GM04503 (cell line): ENCODE measurements at places on chromosomes 5 and 9.

GRCh38 chr5:83921666-83922193 is 201.1 kb upstream of the HAPLN1 start:
- no peak for DNase-seq

- no peak for DNase-seq
Measured at GRCh38 chr5:51678330-51678729, 295.1 kb downstream of the ISL1 start.

DNA sequence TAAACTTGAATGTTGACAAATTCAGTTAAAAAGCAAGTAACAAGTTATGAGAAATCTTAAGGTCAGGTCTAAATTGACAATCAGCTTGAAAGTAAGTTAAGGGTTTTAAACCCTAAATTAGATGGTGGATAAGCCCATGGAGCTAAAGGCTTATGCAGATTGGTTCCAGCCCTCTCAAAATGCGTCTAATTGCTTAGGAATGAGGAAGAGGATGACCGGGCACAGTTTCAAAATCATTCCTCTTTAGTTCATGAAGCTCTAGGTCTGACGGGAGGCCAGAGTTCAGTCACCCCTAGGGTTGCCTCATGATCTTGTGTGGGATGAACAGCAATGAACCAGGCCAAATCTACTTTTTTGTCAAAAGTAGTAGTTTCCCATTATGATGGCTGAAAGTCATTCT is 75.4 kb downstream of the SLC38A9 start:
- no peak for DNase-seq

GRCh38 chr5:179620293-179620692 is 3.2 kb downstream of the HNRNPH1 start:
- DNase-seq: no peak

DNA sequence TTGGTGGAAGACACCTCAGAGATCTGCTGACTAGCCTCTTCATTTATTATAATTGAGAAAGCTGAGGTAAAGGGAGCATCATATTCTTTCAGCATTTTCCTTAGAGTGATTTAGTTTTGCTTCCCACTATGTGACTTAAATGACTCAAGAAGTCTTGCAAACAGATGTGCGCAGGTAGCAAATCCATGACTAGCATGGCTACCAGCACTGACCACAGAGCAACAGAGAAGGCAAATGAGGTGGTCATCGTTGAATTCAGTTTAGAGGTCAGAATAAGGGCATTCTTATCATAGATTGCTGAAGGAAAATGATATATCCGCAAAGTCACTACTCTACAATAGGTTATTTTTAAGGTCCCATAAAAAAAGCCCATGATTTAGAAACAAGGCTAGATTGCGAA is 162.2 kb downstream of the PIK3R1 start:
- no peak for DNase-seq

GRCh38 chr9:71355884-71356283 is 234.5 kb upstream of the TRPM3 start:
- no peak for DNase-seq

DNA sequence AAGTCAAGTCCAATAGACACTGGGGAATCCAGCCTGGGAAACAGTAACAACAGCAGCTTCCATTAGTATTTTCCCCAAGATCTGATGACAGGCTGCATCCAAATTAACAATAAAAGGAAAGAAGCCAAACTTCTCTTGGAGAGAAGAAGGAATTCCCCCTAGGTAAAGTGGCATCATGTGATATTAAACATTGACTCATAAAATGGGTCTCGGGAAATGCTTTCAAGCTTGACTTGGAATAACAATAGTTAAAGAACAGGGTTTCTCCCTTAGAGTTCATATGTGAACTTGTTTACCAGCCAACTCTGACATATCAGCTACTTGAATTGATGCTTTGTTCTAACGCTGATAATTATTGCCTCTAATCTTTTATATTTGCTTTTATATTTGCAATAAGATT is 45.4 kb downstream of the ENTREP1 start:
- no peak for DNase-seq

DNA sequence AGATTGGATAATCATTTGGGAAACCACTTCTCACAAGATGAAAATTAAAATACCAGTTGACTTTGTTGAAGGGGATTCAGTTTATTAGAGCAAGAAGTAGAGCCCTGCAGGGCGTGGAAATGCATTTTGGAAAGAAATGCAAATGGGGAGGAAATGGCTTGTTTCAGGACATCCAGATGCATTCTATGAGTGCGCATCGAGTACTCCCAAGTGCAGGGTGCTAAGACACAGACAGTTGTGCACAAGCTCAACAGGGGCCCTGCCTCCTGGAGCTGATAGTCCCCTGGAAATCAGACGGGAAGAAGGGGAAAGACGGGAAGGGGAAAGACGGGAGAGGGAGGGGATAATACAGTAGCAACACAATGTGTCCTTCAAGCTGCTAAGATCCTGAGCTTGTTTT is 64.0 kb downstream of the NSUN2 start:
- DNase-seq: no peak

- DNase-seq: no peak
Measured at GRCh38 chr5:176794509-176794908, 15.8 kb upstream of the UNC5A start.

- no peak for DNase-seq
Measured at GRCh38 chr5:1348986-1349245, 4.0 kb upstream of the CLPTM1L start.

DNA sequence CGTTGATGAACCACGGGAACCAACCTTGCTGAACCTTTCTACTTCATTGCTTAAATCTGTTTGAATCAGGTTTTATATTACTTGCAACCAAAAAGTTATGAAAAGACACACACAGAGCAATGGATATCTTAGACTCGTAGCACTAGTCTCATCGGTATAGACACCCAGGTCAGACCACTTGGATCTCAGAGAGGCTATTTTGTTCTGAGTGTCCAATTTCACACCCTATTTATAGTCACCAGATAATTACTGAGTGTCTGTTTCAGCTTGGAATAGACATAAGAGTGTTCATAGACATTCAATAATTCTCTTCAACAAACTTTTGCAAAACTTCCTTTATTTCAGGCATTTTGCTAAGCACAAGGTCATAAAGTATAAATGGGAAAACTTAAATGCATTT is 145.4 kb upstream of the EGFLAM start:
- DNase-seq: no peak

- no peak for DNase-seq
Measured at GRCh38 chr5:107670932-107671741, at the start of gene EFNA5. TSS of gene EFNA5 (minus strand) at chr5:107670937.

DNA sequence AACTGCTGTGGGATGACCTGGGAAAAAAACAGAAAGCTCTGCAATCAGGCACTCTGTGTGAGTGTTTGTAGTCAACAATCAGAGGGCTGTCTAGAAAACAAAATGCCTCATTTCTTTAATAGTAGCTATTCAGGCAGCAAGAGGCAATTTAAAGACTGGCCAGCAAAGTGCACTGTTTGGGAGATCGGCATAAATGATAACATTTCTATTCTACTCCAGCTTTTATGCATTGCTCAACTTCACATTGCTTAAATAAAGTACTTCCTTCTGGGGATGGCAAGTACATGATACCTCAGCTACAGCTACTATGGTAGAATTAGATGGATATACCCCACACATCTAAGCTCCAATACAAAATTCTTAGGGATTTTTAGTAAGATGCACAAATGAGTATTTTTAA is 193.1 kb downstream of the DCP2 start:
- no peak for DNase-seq

DNA sequence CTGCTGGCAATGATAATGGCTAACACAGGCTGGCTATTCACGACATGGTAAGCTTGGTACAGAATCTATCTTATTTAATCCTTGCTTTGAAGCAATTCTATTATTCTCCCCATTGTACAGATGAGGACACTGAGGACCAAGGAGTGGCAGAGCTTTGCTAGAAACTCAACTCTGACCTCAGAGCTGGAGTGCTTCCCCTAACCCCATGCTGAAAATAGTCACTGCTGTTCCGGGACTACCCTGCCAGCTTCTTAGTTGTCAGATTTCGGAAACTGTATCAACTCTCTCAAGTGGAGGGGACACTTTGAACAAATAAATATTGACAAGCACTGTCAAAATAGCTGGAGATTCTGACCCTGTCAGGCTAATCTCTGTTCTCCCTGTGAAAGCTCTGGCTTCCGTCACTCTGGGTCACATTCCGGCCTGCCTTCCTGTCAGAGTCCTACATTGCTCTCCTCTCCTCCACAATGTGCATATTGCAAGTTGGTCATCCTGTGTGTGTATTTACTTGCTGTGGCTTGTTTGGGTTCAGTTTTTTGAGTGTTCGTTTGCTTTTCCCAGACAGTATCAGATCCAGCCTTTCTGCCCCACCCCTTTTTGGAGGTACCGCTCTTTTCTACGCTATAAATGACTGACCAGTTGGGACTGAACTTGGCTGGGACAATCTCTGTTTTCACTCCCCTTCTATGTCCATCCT is 134.3 kb upstream of the MAP1B start:
- DNase-seq: no peak

DNA sequence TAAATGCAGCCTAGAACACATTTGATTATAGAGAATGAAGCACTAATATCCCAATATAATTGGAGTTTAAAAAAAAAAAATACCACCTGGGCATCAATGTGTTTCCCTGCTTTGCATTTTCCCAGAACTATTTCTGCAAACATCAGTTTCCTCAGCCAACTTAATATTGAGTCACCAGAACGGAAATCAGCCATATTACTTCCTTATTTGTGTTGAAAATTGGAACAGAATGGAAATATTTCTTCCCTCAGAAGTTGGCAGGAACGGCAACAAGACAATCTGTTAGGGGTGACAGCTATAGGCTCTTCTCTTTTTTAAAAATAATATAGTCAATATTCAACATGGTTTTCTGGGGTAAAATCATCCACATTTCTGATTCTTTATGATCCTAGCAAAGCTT is 4.0 kb downstream of the MFAP3 start:
- peak; percentile 1 for DNase-seq

- no peak for DNase-seq
Measured at GRCh38 chr9:18703151-18703900, 229.4 kb downstream of the ADAMTSL1 start.

DNA sequence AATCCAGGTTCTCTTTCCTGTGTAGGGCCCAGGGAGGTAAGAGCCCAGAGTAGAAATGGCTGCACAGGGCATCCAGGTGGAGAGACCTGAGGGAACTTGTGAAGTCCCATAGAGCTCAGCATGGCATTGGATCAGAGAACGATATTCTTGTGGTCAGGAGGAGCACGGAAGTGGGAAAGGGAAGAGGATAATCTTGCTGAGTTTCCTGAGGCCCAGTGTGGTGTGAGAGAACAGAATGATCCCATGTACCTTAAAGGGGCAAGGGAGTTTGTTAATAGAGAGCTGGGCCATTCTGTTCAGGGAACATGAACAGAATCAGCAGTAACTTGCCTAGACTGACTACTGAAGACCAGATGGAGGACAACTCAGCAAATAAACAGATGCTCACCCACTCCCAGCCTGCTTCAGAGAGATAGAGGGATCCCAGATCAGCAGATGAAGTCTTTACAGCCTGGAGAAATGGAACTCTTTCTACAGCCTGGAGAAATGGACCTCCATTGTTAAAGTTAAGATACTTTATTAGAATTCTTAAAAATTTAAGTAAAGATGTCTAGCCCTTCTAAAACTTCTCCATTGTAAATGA is 119.7 kb upstream of the ELL2 start:
- DNase-seq: no peak

GRCh38 chr5:36495611-36496010 is 110.8 kb upstream of the SLC1A3 start:
- DNase-seq: no peak

- no peak for DNase-seq
Measured at GRCh38 chr9:21762064-21762463, 40.4 kb upstream of the MTAP start.

DNA sequence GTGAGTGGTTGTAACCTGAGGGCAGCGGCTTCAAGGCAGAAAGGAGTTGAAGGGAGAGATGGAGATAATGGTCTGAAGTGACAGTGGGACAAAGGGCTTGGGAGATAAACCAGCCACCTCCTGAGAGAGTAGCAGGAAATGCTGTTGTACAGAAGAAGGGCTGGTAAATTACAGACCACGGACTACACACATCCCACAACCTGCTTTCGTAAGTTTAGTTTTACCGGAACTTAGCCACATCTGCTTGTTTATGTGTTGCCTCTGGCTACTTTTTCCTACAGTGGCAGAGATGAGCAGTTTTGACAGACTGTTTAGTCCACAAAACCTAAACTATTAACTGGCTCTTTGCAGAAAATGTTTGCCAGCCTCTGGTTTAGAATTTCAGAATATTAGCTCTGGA is 269.5 kb downstream of the ARHGEF28 start:
- no peak for DNase-seq

- no peak for DNase-seq
Measured at GRCh38 chr5:177612215-177612673, 12.3 kb downstream of the B4GALT7 start.

GRCh38 chr5:123092223-123092593 is 3.2 kb downstream of the PRDM6 start:
- DNase-seq: no peak

DNA sequence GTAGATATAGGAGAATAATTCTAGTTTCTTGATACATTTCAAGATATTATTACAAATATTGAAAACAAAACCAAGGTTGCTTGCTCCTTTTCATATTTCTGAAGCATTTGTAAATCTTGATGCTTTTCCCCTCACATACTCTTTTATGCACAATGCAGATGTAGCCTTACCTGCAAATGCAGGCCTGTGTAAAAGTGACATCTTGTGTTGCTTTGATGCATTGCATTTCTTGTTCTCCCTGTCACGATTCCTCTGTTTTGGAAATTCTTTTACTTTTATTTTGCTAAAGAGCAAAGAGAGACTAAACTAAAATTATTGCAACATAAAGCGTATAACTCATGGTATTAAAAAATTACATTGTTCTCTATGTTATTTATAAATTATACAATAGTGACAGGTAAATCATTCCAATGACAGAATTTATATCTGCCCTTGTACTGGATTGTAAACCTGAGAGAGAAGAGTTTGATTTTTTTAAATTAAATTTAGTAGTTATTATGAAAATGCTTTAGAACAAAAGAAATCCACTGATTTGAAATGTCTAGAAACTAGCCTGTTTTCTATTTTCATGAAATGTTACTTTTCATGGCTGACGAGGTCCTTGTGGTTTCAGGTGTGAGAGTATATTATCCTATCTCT is 970.0 kb downstream of the MAT2B start:
- no peak for DNase-seq
